Cerebellum (tissue), 4 donors: ENCODE measurements at places on chromosomes 2 and 18.

DNA sequence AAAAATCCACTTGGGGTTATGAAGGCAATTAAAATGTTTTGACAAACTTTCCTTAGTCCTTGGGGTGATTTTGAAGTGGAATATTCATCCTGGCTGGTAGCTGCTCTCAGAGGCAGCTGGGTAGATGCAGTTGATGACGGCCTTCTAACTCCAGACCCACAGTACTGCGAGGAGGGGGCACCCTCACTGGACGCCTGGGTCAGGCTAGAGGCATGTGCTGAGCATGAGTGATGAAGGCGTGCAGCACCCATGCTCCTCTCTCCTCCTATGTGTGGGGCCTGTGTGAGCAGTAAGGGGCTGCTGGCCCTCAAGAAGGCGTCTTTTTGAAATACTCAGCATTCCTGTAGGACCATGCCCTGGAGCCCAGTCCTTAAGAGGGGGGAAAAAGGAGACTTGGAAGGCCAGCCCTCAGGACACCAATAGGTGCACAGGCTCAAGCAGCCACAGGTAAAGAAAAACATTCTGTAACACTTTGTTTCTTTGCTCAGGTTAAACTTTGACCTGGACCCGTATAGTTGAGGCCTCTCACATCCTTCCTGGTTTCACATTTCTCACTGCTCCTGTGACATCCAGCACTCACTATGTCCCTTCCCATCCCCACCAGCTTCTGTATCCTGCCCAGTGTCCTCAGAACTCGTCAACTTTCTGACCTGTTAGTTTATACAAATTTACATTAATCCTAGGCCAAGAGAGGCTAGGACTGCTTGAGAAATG lies 64.4 kb downstream of the CD8B2 start:
- no peak for DNase-seq

DNA sequence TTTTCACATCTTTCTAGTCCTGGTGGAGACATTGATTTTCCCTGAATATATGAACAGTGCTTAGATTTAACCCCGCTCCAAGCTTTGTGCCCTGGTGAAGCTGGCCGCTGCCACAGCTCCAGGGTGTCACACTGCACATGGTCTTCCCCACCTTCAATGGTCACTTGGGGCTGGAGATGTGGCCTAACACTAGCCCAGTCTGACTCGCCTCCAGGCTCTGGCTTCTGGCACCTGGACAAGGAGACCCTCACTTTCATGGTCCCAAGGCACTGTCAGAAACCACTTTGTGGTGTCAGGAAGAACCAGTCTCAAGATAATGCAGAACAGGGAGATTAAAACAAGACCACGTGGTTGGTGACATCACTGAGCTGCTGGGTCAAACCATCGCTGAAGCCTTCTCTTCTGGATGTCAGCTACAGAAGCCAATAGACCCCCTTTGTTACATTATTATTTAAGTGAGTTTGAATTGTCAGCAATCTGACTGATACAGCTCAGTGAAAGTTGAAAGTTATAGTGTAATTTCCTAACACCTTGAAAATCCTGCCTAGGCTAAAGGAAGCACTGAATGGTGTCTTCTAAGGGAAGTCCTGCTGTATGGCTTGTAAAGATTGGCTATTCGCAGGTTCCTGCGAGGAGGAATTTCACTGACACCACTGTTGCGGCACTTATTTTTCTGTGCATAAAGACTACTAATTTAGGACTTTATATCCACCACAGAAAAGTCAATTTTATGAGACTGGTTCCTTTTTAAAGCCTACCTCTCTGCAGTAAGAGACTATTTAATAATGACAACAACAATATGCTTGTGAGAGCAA lies 55.0 kb upstream of the CTDP1 start:
- DNase-seq: no peak

- no peak for DNase-seq
Measured at GRCh38 chr2:146324951-146325350, 1519.9 kb upstream of the ACVR2A start.

GRCh38 chr2:88218981-88219380 lies 48.8 kb downstream of the THNSL2 start:
- no peak for DNase-seq

DNA sequence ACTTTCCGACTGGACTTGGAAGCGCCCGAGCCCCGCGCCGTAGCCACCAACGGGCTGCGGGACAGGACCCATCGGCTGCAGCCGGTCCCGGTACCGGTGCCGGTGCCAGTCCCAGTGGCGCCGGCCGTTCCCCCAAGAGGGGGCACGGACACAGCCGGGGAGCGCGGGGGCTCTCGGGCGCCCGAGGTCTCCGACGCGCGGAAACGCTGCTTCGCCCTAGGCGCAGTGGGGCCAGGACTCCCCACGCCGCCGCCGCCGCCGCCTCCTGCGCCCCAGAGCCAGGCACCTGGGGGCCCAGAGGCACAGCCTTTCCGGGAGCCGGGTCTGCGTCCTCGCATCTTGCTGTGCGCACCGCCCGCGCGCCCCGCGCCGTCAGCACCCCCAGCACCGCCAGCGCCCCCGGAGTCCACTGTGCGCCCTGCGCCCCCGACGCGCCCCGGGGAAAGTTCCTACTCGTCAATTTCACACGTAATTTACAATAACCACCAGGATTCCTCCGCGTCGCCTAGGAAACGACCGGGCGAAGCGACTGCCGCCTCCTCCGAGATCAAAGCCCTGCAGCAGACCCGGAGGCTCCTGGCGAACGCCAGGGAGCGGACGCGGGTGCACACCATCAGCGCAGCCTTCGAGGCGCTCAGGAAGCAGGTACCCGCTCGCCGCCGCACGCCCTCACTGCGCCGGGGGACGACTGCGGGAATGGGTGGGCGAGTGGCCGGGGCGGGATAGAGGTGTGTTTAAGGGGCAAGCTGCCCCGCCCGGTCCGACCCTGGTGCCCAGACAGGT lies 713 bp downstream of the ATOH8 start:
- no peak for DNase-seq

- DNase-seq: no peak
Measured at GRCh38 chr18:56076723-56077122, 488.7 kb upstream of the TCF4 start.

- no peak for DNase-seq
Measured at GRCh38 chr18:8399138-8399537, 210.1 kb upstream of the RAB12 start.

- DNase-seq: no peak
Measured at GRCh38 chr2:13005761-13006335, 289.1 kb downstream of the TRIB2 start.

- no peak for DNase-seq
Measured at GRCh38 chr2:9347411-9347881, 75.9 kb downstream of the ITGB1BP1 start.

- no peak for DNase-seq
Measured at GRCh38 chr2:38128653-38129052, 52.7 kb upstream of the CYP1B1 start.

DNA sequence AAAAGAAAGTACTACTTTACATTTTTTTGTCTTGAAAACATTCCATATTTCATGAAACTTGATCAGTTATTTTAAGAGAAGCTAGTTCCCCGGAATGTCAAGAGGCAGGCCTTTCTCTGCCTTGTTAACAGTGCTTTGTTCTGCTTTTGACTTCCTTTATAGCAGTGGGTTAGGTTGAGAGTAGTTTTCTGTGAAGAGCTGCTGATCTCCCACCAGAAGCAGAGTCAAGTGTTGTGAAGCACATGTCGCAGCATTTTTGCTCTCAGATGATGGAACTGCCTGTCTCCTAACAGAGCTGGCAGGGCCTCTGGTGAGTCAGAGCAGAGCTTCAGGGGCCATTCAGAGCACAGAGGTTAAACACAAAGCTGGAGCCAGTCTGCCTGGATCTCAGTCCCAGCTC lies 871.8 kb downstream of the SLC4A3 start:
- no peak for DNase-seq

DNA sequence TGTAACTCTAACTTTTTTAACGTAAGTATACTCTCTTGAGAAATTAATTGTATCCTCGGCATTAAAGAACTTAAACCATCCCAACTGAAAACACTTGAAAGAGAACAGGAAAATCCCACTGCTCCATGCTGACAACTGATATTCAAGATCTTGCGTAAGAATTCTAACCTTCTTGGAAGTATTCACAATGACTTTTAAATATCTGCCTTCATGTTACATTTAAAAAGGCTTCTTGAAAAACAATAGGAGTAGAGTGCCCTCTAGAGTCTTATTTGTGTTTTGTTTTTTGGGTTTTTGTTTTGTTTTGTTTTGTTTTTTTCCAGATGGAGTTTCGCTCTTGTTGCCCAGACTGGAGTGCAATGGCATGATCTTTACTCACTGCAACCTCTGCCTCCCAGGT lies 65.4 kb upstream of the DNAJC10 start:
- peak; percentile 40 for DNase-seq

DNA sequence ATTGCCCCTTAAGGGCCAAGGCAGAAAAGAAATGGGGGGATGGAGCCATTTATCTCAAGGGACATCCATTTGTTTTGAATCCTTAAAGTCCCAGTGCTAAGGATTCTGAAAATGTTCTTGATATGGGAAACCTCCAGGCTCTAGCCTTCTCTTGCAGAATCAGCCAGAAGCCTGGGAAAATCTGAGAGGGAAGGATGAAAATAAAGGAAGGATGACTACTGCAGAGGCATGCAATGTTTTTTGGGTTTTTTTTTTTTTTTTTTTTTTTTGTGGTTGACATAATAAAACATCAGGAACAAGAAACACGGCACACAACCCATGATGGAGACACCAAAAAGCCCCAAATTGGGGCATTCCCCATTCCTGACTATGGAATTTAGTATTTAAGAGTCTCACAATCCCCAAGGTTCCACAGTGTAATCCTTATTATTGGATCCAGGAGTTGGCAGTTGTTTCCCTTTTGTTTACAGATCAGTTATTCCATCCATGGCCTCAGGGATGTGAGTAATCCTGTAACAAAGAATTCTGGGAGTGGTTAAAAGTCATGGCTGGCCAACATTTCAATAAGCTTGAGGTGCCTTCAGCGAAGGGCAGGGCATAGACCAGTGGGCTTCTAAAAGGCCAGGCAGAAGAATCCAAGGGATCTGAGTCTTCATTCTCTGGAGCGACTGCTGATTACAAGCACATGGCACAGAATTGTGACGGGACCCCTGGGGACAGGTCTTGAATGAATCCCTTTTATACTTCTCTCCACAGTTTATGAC lies 337.5 kb downstream of the GULP1 start:
- DNase-seq: no peak

GRCh38 chr2:182068811-182069210 lies 83.2 kb downstream of the PPP1R1C start:
- DNase-seq: no peak

DNA sequence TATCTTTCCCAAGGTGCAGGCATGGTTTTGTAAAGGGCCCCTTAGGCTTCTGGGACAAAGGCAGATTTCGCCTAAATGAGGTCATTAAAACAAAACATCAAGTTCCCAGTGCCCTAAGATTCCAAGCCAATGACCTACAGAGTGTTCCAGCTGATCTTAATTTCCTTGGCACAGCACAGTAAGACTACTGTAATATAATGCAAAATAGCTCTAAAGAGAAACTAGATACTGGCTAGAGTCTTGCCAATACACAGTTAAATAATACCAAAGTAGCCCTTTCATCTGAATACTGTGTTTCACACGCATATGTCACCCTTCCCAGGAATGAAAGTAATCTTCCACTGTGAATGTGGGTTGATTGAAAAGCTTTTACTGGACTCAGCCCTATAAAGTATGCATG lies 14.7 kb downstream of the GRB14 start:
- DNase-seq: no peak

DNA sequence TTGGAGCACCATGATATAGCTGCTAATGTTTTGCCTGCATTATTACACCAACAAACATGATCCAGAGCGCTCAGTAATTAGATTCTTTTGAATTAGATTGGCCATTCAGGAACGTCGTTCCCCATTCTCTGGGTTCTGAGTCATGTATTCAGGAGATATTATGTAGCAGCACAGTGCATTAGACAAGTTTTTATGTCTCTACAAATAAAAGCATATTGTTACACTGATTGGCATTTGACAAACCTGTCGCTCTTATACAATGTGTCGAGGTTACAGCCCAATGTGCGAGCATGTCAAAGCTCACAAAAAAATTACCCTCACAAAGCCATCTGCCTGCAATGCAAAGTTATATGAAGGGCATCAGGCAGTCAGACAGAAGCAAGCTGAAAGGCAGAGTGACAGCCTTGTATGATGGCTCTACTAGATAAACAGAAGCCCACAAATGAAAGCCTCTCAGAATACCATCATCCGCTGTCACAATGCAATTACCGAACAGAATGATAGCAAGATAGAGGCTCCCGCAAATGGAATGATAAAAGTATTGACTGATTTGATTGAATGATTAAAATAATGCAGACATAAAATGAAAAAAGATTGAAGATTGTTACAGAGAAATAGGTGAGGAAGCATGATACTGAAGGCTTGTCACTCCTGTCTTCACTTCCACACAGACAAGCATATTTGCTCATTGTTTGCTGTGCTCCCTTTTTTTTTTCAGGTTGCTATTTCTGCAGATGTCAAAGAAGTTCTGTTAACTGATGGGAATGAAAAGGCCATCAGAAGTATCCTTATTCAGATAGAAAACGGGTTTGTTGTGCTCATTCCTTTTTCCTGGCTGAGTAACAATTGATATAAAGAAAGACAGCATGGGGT lies 234.6 kb upstream of the SIX3 start:
- DNase-seq: no peak

DNA sequence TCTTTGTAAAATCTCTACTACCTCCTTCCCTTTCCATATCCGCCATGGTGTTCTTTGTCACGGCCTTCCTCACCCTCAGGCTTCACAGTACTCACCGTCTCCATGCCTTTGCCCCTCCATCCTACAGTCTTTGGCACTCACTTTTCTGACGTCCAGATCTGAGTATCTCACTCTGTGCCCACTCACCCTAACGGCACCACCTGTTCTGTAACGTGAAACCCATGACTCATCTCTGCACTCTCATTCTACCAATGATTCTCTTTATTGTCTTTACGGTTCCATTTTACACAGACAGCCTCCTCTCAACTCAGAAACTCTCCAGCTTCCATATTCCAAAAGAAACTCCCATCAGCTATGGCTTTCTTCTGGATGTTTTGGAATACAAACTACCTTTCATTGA lies 56.7 kb downstream of the NETO1 start:
- no peak for DNase-seq

- DNase-seq: no peak
Measured at GRCh38 chr18:48453330-48454066, 44.3 kb upstream of the ZBTB7C start.

GRCh38 chr2:12705742-12706141 lies 11.0 kb upstream of the TRIB2 start:
- DNase-seq: no peak

- no peak for DNase-seq
Measured at GRCh38 chr2:37847792-37848191, 77.3 kb upstream of the RMDN2 start.

GRCh38 chr2:56184500-56185011 lies 766 bp downstream of the CCDC85A start:
- peak; percentile 17 for DNase-seq

- DNase-seq: peak; percentile 13
Measured at GRCh38 chr2:127857265-127857808, 618 bp downstream of the POLR2D start.

DNA sequence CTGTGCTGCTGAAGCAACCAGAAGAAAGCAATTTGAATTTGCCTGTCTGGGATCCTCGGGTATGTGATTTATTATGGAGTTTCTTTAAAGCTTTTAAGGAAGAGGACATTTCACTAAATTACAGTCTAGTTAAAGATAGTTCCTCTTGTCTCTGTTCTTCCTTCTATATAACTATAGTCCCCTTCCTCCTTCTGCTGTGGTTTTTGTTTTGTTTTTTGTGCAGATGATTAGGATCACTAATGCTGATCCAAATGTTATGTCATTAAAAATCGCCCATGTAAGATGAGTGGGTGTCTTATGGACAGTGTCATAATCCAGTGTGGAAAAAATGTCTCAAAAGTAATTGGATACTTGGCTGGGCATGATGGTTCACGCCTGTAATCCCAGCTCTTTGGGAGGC lies 24.7 kb downstream of the PAPOLG start:
- DNase-seq: no peak

GRCh38 chr2:234401426-234401825 lies 95.5 kb downstream of the ARL4C start:
- DNase-seq: no peak
